ENCODE measurements at places on chromosomes 2 and 18.

DNA sequence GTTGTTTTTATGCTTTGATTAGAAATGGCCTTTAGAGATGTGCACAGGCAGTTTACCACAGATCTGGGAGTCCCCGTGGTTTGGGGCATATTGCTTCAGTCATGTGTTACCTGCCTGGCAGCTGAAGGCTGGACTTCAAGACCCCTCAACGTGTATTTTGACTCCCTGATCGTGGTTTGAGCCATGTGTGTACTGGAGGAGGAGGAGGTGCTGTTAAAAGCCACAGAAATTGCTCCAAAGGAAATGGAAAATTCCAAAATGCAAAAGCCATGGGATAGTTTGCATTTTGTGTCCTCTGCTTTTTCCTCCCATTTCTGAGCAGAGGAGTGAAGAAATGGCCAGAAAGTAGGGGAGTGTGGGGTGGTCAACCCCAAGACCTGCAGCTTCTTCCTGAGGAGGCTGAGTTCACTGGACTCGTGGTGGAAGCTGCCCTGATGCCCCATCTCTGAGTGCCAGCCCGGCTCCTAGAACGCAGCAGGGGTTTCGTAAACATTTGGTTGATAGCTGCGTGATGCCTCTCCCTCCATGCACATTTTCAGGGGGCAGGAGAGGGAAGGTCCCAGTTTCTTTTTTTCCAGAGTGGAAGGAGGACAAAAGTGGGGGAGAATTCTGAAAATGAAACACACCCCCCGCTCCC lies 45.7 kb downstream of the ITGB1BP1 start:
- DNase-seq, result no peak

DNA sequence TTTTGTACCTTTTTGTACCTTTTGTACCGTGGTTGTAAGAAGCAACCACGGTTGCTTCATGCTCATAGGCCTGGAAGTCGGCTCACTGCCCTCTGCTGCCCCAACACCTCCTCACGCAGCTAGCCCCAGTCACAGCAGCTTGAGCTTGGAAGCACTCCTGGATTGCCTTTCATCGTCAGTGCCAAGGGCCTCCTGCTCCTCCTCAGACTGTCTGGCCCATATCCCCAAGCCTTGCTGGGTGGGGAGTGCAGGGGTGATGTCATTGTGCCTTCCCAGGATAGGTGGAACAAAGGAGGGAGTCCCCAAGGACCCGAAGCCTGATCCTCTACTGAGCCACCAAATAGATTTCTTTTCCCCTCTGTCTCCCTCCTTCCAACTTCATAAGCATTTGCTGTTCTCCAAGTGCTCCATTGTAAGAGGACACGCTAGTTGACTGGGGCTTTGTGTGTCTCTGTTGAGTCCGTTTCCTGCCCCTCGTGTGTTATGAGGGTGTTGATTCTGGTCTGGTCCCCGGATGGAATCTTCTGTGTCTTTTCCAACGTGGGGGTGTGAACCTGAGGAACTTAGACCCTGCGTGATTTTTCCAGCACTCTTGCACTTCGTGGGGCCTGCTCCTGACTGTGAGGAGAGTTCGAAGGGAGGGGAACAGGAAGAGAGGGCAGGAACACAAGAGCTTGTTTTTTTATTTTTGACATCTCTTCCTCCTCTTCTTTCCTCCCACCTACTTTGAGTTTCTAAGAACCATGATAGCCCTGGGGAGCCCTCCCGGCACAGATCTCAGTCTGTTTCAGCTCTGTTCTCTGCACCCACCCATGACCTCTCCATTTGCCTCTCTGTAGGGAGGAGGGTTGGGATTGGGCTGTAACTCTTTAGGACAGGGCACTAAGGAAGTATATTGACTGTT lies 127.2 kb upstream of the EML6 start:
- no peak for DNase-seq

DNA sequence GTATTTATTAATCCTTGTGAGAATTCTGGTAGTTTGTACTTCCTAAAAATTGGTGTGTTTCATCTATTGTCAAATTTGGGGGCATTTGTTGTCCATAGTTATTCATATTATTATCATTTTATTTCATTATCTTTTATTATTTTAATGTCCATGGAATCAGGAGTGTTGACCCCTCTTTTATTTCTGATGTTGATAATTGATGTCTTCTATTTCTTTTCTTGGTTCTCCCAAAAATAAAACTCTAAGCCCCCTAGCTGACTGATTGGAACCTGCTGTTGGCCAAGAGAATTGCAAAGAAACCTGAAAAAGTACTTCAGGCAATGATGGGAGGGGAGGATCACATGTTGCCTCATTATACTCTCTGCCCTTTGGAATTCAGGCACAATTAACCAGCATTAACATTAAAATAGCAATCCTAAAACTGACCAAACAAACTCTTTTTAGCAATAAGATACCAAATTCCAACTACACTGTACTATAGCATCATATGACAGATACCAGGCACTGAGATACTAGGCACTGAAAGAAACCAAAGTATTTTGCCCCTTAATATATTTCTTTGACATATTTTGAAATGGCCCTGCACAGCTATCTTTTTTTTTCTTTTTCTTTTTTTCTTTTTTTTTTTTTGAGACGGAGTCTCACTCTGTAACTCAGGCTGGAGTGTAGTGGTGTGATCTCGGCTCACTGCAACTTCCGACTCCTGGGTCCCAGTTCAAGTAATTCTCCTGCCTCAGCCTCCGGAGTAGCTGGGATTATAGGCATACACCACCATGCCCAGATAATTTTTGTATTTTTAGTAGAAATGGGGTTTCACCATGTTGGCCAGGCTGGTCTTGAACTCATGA lies 1097.2 kb upstream of the CNTNAP5 start:
- no peak for DNase-seq

DNA sequence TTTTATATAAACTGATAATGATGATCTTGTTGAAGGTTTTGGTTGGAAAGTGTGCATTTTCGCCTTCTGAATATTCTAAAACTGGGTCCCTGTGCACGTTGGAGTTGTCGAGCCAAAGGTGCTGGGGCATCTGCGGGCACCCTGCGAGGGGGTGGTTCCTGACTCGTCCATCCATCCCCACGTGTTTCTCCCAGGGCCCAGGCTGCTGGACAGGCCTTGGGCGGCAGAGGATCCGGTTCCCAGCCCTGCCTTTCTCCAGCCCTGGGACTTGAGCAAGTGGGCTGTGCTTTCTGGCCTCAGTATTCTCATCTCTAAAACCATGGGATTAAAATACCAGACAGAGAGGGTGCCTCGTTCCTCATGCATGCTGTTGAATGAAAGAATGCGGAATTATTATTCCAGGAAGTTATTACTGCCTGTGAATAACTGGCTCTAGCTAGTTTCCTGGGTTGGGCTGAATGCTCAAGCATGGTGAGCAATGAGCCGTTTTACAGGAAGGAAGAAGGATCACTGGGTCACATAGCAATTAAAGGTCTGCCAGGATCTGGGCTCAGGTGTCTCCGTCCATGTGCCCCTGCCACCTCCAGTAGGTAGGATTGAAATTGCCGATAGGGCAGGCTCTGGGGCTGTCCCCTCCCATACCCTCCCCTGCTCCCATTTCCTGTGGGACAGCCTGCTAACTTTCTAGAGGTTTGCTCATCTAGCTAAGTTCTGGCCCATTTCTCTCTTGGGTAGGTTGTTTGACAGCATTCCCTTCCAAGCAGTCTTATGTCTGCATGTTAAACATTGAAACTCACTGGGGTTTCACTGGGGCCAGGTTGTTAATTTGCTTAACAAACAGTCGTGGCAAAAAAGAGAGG lies 77.2 kb upstream of the HS6ST1 start:
- peak; percentile 75 for DNase-seq

DNA sequence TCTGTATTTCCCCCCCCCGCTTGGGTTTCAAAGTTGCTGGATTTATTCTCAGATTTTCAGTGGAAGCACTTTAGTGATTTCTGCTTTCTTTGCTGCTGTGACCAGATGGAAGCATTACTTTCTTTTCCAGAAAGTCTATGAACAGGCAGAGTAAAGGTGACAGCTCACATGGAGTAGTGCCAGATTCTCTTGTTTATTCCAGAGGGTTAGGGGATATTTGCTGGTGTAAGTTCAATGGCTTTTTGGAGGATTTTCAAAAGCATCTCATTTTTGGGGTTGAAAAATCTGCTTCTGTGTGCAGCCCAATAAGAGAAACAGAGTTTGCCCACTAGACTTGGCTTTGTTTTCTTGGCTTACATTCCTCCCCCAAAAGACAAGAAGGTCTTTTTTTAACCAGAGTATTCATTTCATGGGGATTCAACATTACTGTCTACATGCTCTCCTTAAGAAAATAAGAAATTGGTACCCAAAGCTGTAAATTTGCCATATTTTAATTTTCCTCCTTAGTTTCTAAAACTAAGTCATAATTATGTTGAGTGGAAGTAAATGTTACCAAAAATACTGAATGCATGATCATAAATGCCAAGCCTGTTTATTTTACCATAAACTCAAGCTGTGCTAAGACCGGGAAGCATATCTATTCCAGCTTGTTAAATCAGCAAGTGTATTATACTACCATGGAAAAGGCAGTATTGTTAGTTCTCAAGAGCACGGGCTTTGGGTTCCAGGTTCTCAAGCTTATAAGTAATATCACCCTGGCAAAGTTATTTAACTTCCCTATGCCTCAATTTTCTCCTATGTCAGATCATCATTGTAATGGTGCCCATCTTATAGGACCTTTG lies 557.2 kb downstream of the CPS1 start:
- DNase-seq, result no peak

DNA sequence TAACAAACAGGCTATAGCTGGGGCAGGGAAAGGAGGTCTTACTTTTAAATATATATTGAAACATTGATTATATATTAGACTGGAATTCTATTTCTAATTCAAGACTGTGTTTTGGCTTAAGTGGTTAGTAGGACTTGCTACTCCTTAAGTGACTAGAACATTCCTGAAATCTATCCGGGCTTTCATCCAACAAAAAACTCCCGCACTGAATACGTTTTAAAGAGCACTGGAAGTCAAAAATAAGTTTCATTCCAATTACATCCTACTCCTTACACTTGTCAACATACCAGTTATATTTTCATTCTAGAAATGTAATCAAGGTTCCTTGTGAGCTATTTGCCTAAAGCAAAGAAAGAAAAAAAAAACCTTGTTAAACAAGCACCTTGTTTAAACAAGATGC lies 204.6 kb downstream of the SP3 start:
- DNase-seq, result no peak

DNA sequence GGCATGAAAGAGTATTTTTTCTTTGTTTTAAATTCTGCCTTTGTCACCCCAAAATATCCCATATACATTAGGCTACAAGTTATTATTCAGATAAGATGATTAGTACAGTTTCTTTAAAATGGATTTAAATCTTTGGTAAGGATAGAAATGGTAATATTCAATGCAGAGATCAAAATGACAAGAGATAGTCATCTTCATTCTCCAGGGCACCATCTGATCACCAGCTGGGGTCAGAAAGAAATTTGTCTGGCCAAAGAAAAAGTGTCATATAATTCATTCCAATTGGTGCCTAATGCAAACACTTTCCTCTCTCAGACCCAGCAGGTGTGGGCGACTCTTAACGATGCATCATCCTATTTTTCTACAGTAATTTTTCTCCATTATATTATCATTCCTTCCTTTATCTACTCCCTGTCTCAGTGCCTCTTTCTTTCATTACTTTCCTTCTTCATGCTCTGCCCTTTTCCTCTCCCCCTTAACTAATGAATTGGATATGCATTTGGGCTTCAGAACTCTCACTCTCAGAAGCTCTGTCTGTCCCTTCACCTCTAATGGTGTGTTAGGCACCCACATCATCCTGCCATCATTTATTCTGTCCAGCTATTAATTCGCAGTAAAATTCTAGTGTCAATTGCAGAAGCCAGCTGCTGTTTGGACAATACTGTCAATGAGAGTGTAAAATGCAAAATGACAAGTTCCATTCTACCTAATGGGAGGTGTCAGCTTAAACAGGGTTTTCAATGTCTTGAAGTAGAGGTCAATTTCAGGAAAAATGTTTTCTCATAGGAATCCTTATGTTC lies 570.5 kb downstream of the TDRD15 start:
- DNase-seq, result no peak

- DNase-seq, result no peak
Measured at GRCh38 chr2:31137211-31138036, 816 bp downstream of the GALNT14 start.

GRCh38 chr2:72004976-72005375 lies 142.7 kb downstream of the CYP26B1 start:
- no peak for DNase-seq

- DNase-seq, result no peak
Measured at GRCh38 chr2:160465406-160465805, 28.2 kb downstream of the RBMS1 start.

DNA sequence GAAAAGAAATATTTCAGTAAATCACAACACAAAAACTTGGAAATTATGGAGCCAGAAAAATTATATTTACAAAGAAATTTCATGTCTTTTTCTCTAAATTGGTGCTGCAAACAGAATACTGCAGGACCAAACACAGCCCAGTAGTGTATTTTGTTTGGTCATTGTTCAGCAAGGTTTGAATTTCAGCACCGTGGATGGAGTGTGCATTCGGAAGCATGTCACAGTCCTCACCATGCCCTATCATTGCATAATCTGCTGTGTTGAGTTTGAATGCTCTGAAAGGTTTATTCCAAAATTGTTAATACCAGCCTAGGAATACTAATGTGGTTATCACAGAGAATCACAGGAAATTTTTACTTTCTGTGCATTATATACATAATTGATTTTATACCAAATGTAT lies 296.7 kb downstream of the METTL4 start:
- DNase-seq, result no peak

DNA sequence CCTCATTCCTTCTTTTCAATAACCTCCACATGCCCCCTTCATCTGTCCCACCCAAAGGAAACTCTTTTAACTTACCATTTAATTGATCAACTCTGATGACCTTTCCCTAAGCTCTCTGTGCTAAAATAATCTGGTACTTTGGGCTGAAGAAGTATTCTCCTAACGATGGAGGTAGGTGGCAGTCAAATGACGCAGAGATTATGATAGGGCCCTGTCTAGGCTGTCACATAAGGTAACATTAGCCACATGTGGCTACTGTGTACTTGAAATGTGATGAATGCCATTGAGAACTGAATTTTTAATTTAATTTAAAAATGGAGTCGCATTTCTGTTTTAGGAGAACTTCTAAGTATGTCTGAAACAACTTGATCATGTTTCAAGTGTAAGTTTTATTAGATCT lies 140.5 kb upstream of the TNP1 start:
- no peak for DNase-seq

GRCh38 chr2:240703417-240704341 lies 12.0 kb downstream of the AQP12A start:
- no peak for DNase-seq

DNA sequence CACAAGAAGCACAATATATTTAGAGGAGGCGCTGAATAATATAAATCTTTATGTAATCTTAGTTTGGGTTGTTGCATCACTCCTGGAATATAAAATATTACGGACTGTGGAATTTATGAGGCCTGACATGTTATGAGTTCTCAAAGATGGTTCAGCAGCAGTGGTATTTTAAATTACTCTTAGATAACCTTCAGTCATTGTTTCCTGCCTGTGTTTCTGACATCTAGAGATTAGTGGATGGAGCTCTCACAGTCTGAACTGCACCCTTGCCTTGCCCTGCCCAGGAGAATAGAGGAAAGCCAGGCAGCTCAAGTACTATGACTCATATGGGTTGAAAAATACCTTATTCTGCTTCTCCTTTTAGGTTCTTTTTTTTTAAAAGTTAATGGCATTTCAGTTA lies 70.0 kb downstream of the ACSL3 start:
- DNase-seq, result peak; percentile 23
